Hair follicle dermal papilla cell (primary cell): ENCODE measurements at places on chromosomes 12 and 14. TPM values are rescaled to one million over a fixed set of nuclear protein-coding genes. Genes with fewer than 3 reads are reported as not detected.

The SOS2 gene
- 27.3 and 27.7 TPM in 2 replicates for total RNA-seq

The TAS2R46 gene
- 2.2 and 6.8 TPM in 2 replicates for total RNA-seq

The TMEM260 gene
- total RNA-seq, result 16.5 and 18.2 TPM in 2 replicates

The SLC24A4 gene
- total RNA-seq, result not detected in 2 replicates

The KRT7 gene
- 17.0 and 21.6 TPM in 2 replicates for total RNA-seq

The BCL7A gene
- 5.7 and 6.5 TPM in 2 replicates for total RNA-seq

The DNAI7 gene
- total RNA-seq, result 0.12 TPM in 1 of 2 replicates, not detected in the other

The PITPNM2 gene
- total RNA-seq, result 6.9 and 7.0 TPM in 2 replicates

The SMOC1 gene
- total RNA-seq, result 0.24 and 1.8 TPM in 2 replicates

The CCDC38 gene
- total RNA-seq, result not detected in 2 replicates

The NID2 gene
- total RNA-seq, result 214 and 291 TPM in 2 replicates

The RAD51AP1 gene
- 1.9 and 2.1 TPM in 2 replicates for total RNA-seq

The DPPA3 gene
- not detected in 2 replicates for total RNA-seq

The FAM222A gene
- total RNA-seq, result under 0.01 and 0.16 TPM in 2 replicates

The KRT79 gene
- not detected in 2 replicates for total RNA-seq

The FOXG1 gene
- not detected in 2 replicates for total RNA-seq

The CSAD gene
- total RNA-seq, result 13.2 and 14.1 TPM in 2 replicates

The ORMDL2 gene
- 13.0 and 14.7 TPM in 2 replicates for total RNA-seq

The RNASE7 gene
- not detected in 2 replicates for total RNA-seq

The PLEKHH1 gene
- total RNA-seq, result 0.32 and 1.8 TPM in 2 replicates

The SNAPC1 gene
- 13.7 and 16.4 TPM in 2 replicates for total RNA-seq

The PLBD1 gene
- total RNA-seq, result 1.9 and 3.1 TPM in 2 replicates

The RPL10L gene
- total RNA-seq, result not detected in 2 replicates

The CALM1 gene
- 296 and 363 TPM in 2 replicates for total RNA-seq

The MMP19 gene
- total RNA-seq, result 15.4 and 16.1 TPM in 2 replicates

The AMHR2 gene
- total RNA-seq, result not detected in 2 replicates

The USP30 gene
- 17.4 and 20.9 TPM in 2 replicates for total RNA-seq

The AMIGO2 gene
- 11.2 and 16.1 TPM in 2 replicates for total RNA-seq

The SIX6 gene
- 0.16 TPM in 1 of 2 replicates, not detected in the other for total RNA-seq
